ENCODE measurements at places on chromosomes 7 and 10.

DNA sequence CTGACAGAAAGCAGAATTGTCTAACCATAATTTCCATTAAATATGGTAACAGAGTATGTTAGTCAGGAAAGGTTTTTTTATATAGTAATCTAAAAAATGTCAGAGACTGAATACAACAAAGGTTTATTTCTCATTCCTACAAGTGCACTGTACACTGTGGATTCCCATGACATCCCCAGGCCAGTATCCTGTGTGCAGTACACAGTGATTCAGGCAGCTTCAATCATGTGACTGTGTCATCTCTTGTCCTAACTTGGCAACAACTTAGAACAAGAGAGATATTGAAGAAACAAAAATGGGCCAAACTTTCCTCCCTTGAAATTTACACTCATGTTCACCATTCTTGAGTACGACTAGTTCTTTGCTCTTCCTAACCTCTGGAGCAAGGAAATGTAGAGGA, 189.8 kb upstream of the SEMA3A start:
- DNase-seq: no peak

GRCh38 chr10:73480158-73480557, 15.7 kb downstream of the PPP3CB start:
- no peak for DNase-seq

- no peak for DNase-seq
Observed at GRCh38 chr7:85150624-85151023, 36.2 kb downstream of the SEMA3D start.

DNA sequence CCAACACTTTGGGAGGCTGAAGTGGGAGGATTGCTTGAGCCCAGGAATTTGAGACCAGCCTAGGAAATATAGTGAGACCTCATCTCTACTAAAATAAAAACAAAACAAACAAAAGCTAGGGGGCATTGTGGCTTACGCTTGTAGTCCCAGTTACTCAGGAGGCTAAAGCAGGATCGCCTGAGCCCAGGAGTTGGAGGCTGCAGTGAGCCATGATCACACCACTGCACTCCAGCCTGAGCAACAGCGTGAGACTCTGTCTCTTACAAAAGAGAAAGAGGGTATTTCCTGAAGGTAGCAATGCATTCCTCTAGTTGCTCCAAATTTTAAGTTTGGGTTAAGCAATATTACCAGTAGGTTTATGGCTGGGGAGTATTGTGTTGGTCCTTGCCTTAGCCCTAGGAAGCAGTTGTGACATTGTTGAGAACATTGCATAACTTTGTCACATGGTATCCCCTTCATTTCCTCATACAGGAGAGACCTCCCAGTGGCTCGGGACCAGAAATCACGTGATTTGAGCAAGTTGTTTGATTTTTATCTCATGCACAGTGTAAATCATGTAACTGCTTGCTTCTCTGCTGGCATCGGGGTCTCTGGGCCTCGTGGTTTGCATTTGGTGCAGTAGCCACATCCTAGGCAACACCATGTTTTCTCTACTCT, 23.3 kb upstream of the SMARCD3 start:
- no peak for DNase-seq

DNA sequence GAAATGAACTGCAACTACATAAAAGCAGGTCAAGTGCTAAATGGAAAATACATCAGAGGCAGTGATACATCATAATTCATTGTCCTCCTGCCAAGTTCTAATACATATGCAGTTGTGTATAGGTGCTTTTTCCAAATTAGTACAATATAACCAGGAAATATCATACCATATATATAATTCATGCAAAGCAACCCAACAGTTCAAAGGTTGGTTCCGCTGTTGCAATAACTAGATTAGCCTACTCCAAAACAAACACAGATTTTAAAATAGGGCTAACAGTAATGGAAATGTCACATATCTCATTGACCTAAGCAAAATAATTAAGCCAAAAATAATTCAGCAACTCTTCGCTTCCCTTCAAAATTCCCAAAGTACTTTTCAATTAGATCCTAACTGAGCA, 88.9 kb upstream of the NEBL start:
- DNase-seq: no peak
